ENCODE measurements at places on chromosomes 6 and 20.

GRCh38 chr6:138500045-138500665, 861 bp upstream of the NHSL1 start:
- no peak for DNase-seq

GRCh38 chr6:49849213-49849907, 17.0 kb downstream of the CRISP1 start:
- DNase-seq = peak; percentile 49

GRCh38 chr20:20360464-20360863, 7.4 kb upstream of the INSM1 start:
- DNase-seq = peak; percentile 61

DNA sequence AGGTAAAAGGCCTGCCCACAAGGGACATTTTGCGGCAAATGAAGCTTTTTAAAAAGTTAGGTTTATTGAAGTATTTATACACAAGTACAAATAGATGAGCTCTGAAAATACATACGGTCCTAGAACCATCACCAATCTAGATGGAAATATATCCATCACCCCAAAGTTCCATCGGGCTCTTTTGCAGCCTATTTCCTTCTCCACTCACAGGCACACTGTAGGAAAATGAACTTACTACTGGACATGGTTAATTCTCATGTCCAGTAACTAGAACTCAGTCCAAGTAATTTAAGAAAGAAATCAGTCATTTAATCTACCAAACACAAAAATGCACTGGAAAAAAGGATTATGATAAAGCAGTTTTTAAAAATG, 6.2 kb downstream of the PCNA start:
- no peak for DNase-seq

- no peak for DNase-seq
Measured at GRCh38 chr6:40977695-40978094, 61.3 kb downstream of the UNC5CL start.

DNA sequence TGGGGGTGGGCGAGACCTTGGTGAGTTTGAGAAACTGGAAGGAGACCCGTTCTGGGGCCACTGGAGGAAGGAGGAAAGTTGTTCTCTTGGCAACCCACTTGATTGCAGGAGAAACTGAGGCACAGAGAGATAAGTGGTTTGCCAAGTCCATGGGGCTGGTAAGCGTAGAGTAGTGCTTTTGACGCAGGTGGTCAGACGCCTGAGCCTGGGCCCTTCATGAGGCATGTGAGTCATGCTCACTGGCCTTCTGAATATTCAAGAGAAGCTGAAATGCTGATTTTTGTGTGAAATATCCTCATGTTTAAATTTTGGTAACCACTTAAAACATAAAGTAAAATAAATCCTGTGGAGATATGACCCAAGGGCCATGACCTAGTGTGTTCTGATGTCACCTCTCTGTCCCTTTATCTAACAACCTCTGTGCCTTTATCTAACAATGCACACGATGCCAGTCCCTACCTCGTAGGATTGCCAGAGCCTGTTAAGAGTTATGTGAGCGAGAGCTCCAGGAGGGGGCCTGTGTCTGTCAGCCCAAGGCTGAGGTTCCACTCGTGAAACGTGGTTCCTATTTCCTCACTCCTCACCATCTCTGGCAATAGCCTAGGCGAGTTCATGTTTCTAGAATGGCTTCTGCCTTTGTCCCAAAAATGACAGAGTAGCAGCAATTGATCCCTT, 32.8 kb upstream of the PMEPA1 start:
- no peak for DNase-seq

DNA sequence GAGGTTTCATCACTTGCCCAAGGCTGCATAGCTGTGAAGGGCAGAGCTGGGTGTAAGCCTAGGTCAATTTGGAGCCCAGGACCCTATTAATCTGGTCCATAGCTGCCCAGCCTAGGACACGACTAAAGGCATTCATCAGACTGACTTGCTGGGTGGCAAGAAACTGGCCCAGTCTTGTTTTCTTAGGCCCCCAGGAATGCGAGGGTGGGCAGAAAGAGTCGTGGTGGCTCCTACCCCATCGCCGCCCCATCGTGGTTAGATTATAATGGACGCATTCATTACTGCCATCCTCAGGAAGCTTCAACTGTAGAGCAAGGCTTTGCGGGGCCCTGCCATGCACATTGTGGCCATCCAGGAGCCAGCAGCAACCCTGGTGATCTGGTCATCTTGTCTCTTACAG, 16.1 kb downstream of the DYNLRB1 start:
- DNase-seq = no peak

DNA sequence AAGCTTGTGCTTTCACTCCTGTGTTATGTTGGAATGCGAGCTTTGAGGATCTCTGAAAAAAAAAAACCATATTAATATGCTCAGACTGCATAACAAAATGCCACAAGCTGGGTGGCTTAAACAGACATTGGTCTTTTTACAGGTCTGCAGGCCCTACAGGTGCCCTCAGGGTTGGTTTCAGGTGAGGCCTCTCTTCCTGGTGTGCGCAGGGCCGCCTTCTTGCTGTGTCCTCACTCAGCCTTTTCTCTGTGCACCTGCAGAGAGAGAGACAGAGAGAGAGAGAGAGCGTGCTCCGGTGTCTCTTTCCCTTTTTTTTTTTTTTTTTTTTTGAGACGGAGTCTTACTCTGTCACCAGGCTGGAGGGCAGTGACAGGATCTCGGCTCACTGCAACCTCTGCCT, 114.1 kb upstream of the SNX9 start:
- DNase-seq = no peak

GRCh38 chr6:16776394-16777017, 15.2 kb upstream of the ATXN1 start:
- DNase-seq = no peak

DNA sequence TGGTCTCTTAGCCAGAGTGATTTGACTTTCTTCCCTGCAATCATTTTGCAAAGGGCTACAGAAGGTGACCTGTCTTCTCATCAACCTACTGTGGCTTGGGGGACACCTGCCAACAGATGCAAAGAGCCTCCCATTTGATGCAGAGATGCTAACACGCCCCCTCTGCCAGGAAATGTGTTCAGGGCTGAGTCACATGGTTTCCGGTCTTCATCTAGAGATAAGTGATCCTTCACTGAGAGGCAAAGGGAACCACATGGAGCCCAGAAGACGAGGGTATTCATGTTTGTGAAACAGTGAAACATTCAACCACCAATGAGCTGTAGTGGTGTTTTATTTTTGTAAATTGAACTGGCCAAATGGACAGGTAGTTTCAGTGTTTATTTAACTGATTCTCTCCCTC, 109.0 kb upstream of the RIN2 start:
- DNase-seq = no peak

- no peak for DNase-seq
Measured at GRCh38 chr20:47733892-47734291, 51.4 kb downstream of the SULF2 start.

DNA sequence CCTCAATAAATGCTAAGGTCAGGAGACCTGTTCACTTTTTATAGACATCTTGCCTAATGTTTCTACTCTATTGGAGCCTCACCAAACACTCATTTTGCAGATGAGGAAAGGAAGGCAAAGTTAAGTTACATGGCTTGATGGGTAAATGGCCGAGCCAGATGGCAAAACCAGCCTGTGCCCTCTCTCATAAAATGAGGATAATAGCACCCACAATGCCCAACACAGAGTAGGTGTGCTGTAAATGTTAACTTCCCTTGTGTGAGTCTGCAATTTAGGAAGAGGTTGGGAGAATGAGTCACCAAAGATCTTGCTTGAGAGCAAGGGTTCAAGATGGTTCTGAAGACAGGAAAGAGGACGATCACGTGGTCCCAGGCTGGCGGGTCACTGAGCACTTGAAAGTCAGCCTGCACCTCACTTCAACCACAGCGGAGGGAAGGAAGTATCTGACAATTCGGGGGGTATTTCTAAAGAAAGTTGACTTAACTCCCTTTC, 3.3 kb downstream of the KCNK5 start:
- DNase-seq = peak; percentile 36

DNA sequence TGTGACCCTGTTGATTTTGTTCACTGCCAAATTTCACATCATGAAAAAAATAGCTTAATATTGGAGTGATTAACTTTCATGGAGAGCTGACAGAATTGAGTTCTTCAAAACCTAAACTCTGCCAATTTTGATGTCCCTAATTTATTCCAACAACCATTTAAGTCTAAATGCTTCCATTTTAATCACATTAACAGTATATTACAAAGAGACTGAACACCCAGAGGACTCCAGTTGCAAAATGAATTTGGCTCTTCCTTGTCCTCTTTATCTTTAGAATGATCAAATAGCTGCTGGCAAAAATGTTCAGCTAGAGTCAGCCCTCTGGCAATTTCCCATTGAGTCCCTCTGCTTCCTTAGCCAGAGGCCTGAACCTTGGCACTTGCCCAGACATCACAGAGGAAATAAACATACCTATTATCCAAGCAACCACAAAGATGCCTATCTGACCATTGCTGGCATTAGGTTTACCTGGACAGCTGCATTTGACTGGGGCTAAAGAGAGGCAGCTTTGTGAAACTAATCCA, 299.0 kb upstream of the STXBP5 start:
- no peak for DNase-seq

DNA sequence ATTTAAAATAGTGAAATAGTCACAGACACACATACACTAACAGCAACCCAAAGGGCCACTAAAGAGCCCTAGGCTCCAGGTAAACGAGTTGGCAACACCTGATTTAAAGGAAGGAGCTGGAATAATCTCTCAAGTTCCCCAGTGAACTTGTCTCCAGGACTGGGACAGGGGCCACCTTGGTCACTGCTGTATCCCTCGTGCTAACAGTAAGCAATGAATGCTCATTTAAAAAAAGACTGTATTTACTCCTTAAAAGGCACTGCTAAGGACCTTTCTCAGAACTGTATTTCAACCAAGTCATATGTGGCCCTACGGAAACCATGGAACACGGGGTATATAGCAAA, 1.3 kb downstream of the DIDO1 start:
- DNase-seq = no peak

- DNase-seq = no peak
Measured at GRCh38 chr6:156031516-156031915, 575.9 kb upstream of the NOX3 start.

DNA sequence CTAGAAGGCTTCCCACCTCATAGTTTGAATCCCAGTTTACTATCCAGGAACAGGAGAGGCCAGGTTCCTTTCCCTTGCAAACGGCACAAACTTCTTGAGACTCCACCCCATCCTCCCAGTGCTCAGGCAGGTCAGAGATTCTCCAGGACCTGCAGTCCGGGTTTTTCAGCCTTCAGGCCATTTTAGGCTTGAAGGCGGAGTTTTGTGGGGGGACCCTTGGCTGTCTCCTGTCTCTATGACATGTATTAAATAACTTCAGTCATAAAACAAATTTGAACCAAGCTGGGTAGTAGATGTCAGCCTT, 230.1 kb downstream of the NFATC2 start:
- no peak for DNase-seq

DNA sequence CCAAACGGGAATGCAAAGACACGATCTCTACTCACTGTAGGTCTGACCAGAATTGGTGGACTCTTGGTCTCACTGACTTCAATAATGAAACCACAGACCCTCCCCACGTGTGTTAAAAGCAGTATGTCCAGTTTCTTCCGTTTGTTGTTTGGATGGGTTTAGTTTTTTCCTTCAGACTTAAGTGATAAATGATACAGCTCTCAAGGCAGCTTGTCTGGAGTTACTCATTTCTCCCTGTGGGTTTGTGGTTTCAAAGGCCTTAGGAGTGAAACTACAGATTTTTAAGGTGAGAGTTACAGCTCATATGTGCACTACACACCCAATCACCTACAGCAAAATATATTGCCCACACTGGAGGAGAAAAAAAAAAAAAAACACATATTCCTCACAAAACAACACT, 86.7 kb upstream of the STMND1 start:
- peak; percentile 50 for DNase-seq

- no peak for DNase-seq
Measured at GRCh38 chr6:44624936-44625573, 237.5 kb downstream of the CDC5L start.

GRCh38 chr6:11730641-11731040, 48.0 kb downstream of the ADTRP start:
- peak; percentile 88 for DNase-seq

DNA sequence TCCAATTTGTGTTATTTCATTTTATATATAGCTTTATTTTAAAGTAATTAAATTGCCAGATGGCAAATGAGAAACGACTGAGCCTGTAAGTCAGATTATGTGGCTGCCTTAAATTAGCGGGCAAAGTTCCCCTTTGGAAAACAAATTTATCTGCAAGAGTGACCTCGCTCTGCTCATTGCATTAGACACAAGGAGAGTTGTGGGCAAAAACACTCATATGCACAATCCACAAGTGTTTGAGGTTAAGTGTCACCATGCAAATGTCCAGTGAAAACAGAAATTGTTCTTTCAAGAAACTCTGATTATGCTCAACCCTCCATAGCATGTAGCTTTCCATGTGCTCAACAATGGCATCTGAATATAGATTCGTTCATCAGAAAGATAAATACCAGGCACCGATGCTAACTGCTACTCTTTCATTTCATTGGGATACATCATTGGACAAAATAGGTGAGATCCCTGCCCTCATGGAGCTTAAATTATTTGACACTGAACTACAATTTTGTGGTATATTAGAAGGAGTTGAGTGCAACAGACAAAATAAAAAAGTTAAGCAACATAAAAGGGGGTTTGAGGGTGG, 1.7 kb upstream of the NHSL1 start:
- DNase-seq = no peak

GRCh38 chr6:80468398-80468797, 361.9 kb downstream of the BCKDHB start:
- DNase-seq = no peak

DNA sequence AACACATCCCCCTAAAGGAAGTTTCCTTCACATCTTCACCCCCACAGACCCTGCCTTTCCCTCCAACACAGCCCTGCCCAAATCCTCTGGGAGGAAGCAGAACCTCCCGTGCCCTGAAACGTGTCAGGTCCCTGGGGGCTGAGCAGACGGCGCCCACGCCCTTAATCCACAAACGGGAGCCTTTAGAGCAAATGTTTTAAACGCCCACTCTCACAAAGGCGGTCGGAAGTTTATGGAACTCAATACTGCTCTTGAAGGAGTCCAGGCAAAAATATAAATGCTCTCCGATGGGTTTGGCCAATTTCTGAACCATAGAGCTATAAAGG, 237.1 kb upstream of the AFDN start:
- DNase-seq = no peak

DNA sequence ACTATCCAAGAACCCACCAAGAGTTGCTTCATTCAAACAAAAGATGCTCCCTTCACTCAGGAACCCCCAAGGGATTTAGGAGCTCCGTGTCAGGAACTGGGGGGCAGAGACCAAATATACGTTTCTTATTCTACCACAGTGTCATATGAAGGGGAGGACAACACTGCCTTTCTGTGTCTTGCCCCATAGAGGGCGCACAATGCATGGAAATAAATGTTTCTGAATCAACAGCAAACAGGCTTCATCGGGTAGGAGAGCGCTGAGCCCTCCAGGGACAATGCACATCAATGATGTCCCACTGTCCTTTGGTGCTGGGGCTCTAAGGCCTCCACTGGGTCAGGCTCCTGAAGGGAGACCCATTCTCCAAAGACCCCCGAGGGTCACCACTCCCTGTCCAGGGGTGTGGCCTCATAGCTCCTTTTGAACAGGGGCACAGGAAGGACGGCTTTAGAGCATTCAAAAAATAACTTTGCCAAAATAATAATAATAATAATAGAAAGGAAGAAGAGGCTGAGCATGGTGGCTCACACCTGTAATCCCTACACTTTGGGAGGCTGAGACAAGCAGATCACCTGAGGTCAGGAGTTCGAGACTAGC, 31.1 kb downstream of the PLG start:
- peak; percentile 82 for DNase-seq

GRCh38 chr20:11585752-11586352, 331.8 kb upstream of the BTBD3 start:
- no peak for DNase-seq

GRCh38 chr20:18511571-18511970, 3.8 kb downstream of the SEC23B start:
- DNase-seq = no peak

Measured in GM12865 (cell line).